ENCODE measurements at places on chromosomes 5 and 9. TPM values are rescaled to one million over a fixed set of nuclear protein-coding genes. Genes with fewer than 3 reads are reported as not detected.

The PLPP7 gene
- 1.7 TPM for polyA plus RNA-seq

The IFNK gene
- not detected for polyA plus RNA-seq

The ANKRD33B gene
- 1.5 TPM for polyA plus RNA-seq

The CDKN2B-AS1 gene
- not detected for polyA plus RNA-seq

The PCDHA2 gene
- polyA plus RNA-seq: not detected

The FAM153A gene
- not detected for polyA plus RNA-seq

The PCSK1 gene
- not detected for polyA plus RNA-seq

The MSX2 gene
- polyA plus RNA-seq: not detected

The LECT2 gene
- polyA plus RNA-seq: not detected

The PRRT1B gene
- polyA plus RNA-seq: not detected

The MAST4 gene
- 11.8 TPM for polyA plus RNA-seq

The KIAA0825 gene
- 0.84 TPM for polyA plus RNA-seq

The SYK gene
- polyA plus RNA-seq: 314 TPM

The PCDHB5 gene
- not detected for polyA plus RNA-seq

The LCN9 gene
- not detected for polyA plus RNA-seq

The PCDHGA6 gene
- polyA plus RNA-seq: 0.08 TPM

The EIF4EBP3 gene
- polyA plus RNA-seq: 32.9 TPM

The DRD1 gene
- not detected for polyA plus RNA-seq

The STC2 gene
- not detected for polyA plus RNA-seq

All from IgD-negative memory B cell (primary cell).